ENCODE measurements at places on chromosomes 6 and 20.

GRCh38 chr20:23136893-23137745 lies 51.0 kb upstream of the CD93 start:
- DNase-seq, result no peak

- DNase-seq, result no peak
These were observed 26.8 kb downstream of the RRBP1 start for GRCh38 chr20:17655286-17655651.

GRCh38 chr6:111553580-111553979 lies 52.1 kb downstream of the TRAF3IP2 start:
- no peak for DNase-seq

DNA sequence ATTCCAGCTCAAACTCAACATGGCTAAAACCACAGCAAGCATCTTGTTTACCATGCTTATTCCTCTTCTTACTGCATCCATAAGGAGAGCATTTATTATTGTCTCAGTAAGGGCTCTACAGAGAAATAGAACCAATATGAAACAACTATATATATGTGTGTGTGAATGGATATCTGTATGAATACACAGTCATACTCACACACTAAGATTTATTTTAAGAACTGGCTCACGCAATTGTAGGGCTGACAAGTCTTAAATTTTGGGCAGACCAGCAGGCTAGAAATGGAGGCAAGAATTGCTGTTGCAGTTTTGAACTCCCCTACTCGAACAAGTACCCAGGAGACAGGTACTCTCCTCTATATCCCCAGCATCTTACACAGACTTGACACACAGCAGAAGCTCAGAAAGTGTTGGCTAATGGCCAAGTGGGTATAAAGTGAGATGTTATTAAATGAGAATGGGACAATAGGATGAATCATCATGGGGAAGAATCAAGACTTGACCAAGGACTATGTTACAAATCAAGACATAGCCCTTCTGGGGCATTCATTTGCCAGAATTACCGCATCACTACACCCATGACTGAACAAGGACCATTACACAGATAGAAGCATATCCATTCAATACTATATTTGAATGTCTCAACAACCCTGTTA lies 13.0 kb downstream of the ZHX3 start:
- DNase-seq, result no peak

DNA sequence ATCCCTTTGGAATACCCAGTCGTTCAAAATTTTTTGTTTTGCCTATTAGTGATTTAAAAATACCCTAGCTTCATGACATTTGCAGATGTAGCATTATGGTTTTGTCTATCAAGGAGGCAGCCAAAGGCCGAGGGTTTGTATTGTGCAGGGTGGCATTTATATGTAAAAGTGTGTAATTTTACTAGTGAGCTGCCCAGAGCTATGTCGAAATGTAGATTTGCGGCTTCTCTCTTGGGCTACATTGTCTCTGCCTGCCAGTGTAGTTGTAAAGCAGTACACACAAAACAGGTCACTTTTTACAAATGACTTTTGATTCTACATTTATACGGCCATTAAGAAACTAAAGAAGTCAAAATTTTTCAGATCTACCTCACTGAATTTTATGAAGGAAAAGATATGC lies 87.7 kb downstream of the TSHZ2 start:
- no peak for DNase-seq

DNA sequence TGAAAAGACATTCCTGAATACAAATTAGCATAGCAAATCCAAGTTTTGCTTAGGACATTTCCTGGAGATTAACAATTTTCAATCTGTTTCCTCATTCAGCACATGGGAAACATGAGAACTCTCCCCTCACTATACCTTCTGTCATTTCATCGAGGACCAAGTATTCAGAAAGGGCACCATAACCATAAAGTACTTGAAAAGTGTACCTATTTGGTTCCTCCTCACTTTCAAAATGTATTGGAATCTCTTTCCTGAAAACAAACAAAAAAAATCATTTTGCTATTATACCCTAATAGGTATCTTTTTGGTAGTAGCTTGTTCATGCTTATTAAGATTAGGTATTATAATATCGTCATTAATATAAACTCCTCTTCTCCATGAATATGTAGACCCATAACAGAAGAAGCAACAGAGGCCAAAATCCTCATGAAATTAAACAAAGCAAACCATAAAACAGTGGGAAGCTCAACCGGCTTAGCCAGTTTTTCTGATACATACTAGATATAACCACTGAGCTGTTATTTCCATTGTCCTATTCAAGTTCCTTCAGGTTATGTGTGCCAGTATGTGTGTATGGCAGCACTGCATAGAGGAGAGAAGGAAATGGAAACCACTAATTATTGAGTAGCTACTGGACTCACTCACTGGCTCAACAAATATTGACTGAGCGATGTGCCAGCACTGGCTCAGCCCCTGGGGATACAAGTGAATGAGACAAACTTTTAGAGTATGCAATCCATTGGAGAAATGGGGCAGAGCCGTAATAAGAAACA lies 274.0 kb downstream of the MAFB start:
- DNase-seq, result no peak

GRCh38 chr6:32116674-32117073 lies 7.5 kb upstream of the TNXB start:
- DNase-seq, result no peak

- DNase-seq, result no peak
These were observed 41.6 kb downstream of the PRND start for GRCh38 chr20:4763261-4763660.

DNA sequence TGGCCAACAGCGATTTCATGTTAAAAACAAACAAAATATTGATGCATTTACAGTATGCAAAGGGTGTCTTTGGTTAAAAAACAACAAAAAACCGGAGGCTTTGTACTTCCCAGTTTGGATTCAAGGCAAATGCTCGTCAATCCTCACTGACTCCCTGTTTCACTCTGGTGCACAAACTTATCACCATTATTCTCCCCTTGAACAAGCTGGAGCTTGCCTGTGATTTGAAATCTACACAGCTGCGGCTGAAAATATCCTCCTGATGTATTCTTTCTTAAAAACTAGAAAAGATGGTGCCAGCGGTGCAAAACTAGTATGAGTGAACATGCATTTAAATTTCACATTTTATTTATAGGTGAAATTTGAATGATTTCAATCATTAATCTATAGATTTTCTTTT lies 3.3 kb downstream of the PERP start:
- DNase-seq, result no peak

DNA sequence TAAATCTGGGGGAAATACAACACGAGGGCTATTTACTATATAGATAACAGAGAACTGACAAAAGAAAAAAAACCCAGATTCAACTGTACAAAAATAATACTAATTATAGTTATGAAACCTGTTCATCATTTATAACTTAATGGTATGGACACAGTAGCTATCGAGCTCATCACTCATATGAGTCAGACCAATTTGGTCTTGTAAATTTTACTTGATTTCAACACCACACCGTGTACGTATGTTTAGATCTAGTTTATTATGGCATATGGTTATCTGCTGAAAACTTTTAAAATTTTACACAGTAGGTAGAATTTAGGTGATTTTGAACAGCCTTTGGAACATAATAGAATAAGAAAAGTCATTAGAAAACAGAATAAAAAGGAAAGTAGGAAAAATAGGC lies 5.5 kb downstream of the MYLK4 start:
- no peak for DNase-seq

DNA sequence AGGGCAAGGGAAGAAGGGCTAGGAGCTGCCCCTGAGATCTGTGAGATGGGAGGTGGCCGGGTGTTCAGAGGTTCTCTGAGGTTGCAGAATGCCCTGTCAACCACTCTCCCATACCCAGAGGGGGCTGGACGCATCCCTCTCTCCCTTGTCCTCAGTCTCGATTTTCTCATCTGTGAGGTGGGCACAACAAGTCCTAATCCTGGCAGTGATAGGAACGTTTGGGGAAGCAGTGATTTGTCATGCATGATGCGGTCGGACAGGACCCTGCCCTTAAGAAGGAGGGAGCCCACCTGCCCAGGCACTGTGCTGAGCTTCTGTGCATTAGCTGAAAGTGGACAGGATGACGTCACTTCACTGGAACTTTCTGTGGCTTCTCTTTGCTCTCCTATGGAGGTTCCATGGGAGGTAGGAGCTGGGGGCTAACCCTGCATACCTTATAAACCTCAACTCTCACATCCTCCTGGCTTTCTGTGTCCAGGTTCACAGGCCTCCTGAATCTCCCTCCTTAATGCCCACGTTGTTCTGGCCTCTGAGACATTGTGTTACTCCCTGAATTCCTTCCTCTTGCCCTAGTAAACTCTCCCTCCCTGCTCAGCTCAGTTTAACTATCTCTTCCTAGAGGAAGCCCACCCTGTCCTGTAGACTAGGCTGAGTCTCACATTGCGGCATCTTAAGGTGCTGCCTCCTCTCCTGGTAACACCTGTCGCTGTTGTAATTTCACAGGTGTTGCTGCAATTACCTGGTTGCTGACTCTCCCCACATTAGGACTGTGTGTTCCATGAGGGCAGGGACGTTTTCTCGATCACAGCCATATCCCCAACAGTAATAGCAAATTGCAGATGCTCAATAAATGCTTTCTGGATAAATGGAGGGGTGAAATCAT lies 30.1 kb upstream of the CSNK2A1 start:
- DNase-seq, result no peak
